Activated naive CD4-positive, alpha-beta T cell treated with anti-CD3 and anti-CD28 coated beads, Interleukin-2, amount 50 U/mL, for 16 hours (primary cell): ENCODE measurements at places on chromosomes 3 and 15.

DNA sequence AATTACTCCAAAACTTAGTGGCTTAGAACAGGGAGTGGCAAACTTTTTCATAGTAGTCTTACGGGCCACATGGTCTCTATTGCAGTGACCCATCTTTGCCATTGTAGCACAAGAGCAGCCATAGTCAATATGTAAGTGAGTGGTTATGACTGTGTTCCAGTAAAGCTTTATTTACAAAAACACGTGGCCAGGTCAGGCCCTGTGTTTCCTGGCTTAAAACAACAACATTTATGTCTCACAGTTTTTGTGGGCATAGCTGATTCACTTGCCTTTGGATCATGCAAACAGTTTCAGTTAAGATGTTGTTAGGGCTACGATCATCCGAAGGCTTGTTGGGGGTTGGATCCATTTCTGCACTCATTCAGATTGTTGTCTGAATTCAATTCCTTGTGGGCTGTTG, 103.8 kb downstream of the CHCHD6 start:
- no peak for DNase-seq

- no peak for DNase-seq
Measured at GRCh38 chr15:101056366-101057334, 137.5 kb downstream of the LRRK1 start.

DNA sequence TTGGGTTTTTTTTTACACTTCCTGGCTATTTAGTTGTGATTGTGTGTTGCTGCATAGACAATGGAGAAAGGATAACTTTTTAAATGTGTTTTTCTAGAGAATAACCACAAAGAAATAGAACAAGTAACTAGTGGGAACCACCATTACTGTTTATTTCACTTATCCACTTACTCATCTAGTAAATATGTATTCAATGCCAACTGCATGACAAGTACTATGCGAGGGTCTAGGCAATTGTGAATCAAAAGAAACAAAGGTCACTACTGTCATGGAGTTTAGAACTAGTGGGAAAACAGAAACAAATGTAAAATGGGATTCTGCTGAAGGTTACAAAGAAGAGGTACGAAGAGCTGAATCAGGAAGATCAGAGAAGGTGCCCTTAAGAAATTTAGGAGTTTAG, 600.9 kb upstream of the ROBO2 start:
- no peak for DNase-seq

GRCh38 chr3:15403495-15403894, 23.8 kb downstream of the METTL6 start:
- DNase-seq: no peak

DNA sequence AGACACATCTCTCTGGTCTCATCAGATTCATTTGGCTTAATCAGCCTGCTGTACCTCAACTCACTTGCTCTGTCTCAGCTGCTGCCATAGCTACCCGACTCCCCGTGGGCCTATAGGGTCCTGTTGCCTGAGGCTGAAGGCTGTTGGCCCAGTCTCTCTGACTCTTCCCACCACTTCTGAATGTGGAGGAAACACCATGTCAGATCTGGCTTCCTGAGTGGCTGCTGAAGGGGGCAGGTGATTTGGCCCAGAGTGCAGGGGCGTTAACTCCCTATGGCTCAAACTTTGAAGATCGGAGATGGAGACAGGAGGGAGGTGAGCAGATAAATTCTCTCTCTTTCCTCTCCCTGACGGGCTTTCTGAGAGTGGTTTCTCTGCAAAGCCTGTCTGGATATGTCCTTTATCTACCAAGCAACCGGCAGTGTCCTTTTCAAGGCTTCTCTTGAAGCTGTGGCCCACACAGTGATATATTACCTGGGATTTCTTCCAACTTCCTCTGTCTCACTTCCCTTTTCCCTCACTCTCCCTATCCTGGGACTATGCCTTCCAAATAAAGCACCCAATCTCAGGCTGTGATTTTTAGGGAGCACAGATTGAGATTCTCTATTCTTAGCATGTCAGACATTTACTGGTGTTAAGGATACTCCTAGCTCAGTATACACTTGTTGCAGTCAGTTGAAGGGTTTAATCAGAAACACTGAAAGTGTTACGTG, 334.9 kb upstream of the TBC1D5 start:
- no peak for DNase-seq

DNA sequence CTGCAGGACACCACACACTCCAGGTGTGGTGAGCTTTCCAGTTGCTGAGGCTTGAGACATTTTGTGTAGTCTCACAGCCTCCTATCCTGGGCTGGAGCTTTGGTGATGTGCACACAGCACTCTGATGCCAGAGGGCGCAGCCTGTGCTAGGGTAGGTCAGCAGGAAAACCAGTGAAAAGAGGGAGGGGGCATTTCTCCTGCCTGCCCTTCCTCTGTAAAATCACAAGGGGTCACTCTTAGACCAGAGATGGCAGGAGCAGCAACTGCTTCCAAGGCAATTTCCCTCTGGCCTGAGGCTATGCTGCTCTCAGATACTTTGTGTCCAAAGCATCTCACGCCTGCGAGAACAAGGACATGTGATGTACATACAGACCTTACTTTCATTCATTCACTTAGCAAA, 16.5 kb upstream of the MUSTN1 start:
- no peak for DNase-seq

GRCh38 chr3:80014576-80014975, 246.8 kb upstream of the ROBO1 start:
- DNase-seq: no peak

DNA sequence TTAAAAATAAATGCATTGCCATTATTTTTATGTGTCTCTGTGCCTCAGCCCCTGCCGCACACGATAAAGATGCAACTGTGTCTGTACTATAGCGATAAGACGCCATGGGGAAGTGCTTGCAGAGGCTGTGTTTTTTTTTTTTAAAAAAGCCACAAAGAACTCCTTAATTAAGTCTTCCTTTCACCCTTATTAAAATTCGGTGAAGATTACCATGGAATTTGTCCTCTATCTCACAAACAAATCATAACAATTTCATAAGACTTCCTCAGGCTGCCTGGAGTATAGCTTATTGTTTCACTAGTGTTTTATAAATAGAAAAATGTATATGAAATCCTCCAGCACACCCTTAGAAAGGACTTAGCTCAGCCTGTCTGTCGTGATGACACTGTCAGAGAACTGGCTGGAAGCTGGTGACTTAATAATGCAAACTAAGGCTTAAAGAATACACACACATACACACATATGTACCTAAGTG, 374.8 kb upstream of the SLCO3A1 start:
- DNase-seq: no peak

DNA sequence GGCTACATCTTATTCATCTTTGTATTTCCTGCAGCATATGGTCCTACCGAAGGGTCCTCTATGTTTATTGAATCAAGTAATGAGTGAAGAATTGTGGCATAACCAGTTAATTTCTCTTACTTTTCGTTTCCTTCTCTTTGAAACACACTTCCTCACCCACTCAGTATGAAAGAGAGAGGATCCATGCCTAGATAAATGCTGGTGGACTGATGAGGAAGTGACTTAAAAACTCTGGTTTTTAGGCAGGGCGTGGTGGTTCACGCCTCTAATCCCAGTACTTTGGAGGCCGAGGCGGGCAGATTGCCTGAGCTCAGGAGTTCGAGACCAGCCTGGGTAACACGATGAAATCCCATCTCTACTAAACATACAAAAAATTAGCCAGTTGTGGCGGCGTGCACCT, 2.2 kb upstream of the MB21D2 start:
- DNase-seq: no peak

GRCh38 chr15:50278496-50278895, 13.0 kb upstream of the HDC start:
- no peak for DNase-seq

DNA sequence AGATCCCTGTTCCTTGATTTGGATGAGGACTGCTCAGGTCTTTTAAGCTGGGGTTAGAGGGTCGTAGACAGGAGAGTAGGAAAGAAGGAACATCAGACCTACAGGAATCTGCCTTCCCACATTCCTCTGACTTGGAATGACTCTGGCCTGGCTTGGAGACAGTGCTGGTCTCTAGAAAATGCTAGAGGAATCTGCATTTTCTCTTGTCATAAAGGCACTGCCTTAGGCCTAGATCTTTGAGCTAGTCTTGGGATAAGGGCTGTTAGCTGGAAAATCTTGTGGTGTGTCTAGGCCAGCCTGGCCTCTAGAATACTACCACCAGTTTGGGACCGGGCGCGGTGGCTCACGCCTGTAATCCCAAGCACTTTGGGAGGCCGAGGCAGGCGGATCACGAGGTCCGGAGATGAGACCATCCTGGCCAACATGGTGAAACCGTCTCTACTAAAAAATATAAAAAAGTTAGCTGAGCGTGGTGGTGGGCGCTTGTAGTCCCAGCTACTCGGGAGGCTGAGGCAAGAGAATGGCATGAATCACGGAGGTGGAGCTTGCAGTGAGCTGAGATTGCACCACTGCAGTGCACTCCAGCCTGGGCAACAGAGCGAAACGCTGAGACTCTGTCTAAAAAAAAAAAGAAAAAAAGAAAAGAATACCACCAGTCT, 17.3 kb upstream of the BSN start:
- no peak for DNase-seq
